ENCODE measurements at places on chromosomes 12 and 14.

GRCh38 chr12:66709457-66709773 is 30.5 kb upstream of the GRIP1 start:
- DNase-seq = no peak

GRCh38 chr14:54867011-54867410 is 35.6 kb downstream of the GCH1 start:
- no peak for DNase-seq

DNA sequence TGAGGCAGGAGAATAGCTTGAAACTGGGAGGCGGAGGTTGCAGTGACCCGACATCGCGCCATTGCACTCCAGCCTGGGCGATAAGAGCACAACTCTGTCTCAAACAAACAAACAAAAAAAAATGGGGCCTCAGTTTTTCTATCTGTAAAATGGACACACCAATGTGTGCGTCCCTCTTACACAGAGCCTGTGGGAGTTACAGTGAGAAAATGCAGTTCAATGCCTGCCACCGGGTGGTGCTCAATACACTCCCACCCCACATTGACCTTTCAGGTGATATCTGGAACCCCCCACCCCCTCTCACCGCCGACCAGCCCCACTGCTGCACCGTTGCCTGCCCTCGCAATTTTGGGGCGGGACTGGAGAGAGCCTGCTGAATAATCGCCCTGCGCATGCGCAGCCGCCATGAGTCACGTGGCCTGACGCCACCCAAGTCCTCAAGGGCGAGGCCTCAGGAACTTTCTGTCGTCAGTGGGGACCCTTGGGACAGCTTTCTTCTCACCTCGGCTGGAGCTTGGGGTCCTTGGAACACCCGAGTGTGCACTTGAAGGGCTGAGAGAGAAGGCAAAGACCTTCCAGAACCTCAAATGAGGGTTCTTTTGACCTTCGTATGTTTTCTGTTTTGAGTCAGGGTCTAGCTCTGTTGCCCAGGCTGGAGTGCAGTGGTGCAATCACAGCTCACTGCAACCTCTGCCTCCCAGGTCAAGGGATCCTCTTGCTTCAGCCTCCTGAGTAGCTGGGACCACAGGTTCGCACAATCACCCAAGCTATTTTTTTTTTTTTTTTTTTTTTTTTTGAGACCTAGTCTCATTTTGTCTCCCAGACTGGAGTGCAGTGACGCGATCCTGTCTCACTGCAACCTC is 14.6 kb upstream of the CABP1 start:
- DNase-seq = no peak

- no peak for DNase-seq
Observed at GRCh38 chr12:93358058-93358457, 19.7 kb upstream of the NUDT4 start.

GRCh38 chr14:23931721-23932289 is 21.8 kb upstream of the DHRS4 start:
- no peak for DNase-seq

GRCh38 chr14:100103250-100104005 is 38.2 kb downstream of the EVL start:
- no peak for DNase-seq

DNA sequence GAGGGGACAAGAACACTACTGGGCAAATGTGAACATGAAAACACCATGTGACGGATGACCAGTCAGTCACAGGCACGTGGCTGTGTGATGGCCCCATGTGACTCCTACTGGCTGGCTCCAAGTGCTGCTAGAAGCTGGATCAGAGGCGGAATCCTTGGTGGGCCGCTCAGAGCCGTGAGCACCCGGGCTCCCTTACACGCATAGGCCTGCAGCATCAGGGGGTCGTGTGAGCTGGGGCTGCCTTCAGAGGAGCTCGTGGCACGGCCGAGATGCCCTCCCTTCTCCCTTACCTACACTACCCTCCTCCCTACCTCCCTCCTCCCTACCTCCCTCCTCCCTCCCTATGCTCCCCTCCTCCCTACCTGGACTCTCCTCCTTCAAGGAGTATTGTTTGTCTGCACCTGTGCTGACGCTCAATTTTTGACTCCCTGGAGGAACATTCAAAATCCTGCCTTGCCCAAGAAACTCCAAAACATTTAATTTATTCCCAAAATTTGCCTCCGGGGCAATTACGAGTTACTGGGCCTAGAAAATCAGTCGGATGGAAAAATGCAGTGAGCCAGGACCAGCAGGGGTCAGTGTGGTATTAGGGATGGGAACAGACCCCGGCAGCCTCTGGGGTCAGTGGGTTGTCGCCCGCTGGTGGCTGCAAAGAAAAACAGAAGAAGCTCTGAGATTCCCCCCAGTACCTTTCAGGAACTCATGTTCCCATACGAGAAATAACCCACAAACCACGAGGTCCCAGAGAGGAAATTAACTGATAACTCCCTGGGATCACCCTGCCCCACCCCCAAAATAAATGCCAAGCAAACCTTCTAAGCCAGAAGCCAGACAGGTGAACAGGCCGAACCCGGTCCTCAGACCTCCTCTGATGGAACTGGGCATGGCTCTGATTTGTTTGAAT is 61.3 kb downstream of the C14orf132 start:
- peak; percentile 54 for DNase-seq

- DNase-seq = no peak
Observed at GRCh38 chr12:68263366-68263765, 10.0 kb upstream of the IL22 start.

DNA sequence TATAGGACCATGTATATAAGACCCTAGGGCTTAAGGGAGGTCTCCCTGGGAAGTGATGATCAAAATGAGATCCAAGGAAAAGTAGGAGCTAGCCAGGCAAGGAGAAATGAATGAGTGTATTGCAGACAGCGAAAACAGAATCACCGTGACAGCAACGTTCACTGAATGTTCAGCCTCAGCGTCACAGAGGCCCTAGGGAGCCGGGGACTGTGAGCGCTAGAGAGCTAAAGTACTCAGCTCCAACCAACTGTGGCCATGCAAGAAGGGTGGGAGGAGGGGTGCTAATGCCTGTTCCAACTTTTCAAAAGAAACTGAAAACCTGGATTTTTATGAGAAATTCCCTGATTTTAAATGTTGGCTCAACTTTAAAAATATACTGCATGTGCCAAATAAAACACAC is 105.5 kb upstream of the CCND2 start:
- DNase-seq = no peak

GRCh38 chr14:61462566-61463193 is 141.3 kb downstream of the PRKCH start:
- no peak for DNase-seq

DNA sequence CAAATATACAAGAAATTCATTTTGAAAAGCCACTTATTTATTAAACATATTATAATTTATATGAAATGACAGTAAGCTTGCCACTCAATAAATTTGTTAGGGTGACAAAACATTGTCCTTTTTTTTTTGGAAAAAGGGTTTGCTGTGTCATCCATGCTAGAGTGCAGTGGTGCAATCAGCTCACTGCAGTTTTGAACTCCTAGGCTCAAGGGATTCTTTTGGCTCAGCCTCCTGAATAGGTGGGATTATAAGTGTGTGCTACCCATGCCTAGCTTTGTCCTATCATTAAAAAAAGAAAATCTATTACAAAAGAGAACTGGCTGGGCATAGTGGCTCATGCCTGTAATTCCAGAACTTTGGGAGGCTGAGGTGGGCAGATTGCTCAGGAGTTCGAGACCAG is 66.8 kb downstream of the FGD6 start:
- DNase-seq = no peak

GRCh38 chr14:57413849-57414248 is 23.5 kb downstream of the NAA30 start:
- DNase-seq = no peak

- no peak for DNase-seq
Observed at GRCh38 chr14:100317912-100318808, 5.0 kb upstream of the SLC25A47 start.

DNA sequence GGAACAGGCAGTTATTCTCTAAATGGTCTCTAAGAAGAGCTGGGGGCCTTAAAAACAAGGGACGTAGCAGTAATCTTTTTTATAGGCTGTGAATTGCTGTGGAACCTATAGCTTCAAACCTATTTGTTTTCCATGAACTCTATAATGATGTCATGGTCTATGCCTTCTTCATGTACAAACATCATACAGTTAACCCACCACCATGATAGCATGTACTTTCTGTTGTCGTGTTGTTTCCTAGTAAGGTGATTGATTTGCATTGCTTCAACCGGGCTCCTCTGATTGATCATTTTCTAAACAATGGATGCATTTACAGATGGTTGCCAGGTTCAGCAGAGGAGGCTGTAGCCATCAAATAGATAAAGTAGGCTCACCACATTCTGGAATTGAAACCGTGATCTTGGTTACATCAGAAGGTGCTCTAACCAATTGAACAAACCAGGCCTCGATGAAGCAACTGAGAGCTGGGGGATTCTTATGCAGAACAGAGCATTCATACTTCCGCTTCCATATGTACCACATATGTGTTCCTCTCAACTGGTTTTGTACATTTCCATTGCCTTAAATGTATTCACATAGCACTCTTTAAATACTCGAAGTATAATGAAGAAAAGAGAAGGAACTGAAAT is 25.6 kb upstream of the PCNX1 start:
- DNase-seq = no peak

Measured in iPS DF 19.7 (cell line).